ENCODE measurements at places on chromosomes 12 and 14.

DNA sequence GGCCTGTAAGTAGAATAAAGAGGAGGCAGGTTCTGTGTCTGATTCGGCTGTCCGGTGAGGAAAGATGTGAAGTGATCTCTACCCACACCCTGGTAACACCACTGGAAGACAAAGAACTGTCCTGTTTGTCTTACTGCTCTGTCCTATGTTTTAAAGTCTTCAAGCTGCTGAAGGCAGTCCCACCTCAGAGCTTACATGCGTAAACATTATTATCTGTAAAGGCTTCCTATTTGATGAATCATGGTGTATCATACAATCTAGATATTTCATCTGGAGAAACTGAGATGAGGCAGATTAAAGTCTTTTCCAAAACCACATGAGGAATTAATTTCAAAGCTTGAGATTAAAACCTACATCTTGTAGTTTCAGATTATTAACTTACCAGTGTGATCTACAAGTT lies 427.6 kb downstream of the ZFP36L1 start:
- DNase-seq: no peak

- DNase-seq: no peak
Observed at GRCh38 chr12:13505224-13505623, 308.7 kb downstream of the EMP1 start.

DNA sequence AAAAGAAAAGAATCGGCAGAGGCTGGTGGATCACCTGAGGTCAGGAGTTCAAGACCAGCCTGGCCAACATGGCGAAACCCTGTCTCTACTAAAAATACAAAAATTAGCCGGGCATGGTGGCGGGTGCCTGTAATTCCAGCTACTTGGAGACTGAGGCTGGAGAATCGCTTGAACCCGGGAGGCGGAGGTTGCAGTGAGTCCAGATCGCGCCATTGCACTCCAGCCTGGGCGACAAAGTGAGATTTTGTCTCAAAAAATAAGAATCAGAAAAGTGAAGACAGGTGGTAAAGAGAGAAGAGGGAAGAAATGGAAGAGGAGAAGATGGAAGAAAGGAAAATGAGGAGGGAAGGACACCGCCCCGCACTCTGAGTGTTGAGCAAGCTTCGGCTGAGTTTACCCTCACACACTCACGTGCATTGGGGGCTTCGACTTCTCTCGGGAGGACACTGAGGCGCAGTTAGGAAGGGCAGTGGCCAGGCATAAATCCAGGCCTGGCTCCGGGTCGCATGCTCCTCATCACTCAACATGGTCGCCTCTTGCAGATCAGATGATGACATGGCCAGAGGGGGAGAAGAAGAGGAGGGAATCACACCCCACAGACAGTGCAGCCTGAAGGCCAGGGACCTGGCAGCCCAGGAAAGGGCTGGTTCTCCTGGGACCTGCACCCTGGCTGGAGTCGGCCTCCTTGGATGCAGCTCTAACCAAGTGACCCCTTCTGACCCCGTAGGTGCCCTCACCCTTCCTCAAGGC lies 61.1 kb downstream of the PRMT8 start:
- DNase-seq: no peak

DNA sequence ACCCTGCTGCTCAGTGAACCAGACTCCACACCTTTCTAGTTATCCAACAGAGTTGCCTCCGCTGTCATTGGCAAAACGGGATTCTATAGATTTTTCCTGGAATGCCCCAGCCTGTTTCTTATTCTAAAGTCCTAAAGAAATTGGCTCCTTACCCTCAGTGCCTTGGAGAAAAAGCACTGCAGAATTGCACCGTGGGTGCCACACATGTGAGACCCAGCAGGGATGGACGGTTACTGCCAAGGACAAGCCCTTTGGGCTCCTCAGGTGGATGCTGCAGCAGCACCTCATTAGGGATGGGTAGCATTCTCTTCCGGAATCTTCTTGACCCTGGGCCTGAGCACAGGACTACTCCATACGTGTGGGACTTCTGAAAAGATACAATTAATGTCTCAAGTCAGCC lies 121.5 kb downstream of the GCH1 start:
- no peak for DNase-seq

GRCh38 chr14:66709291-66709690 lies 201.3 kb downstream of the GPHN start:
- DNase-seq: no peak

- DNase-seq: no peak
Observed at GRCh38 chr12:71610031-71610795, 53.4 kb downstream of the ZFC3H1 start.

DNA sequence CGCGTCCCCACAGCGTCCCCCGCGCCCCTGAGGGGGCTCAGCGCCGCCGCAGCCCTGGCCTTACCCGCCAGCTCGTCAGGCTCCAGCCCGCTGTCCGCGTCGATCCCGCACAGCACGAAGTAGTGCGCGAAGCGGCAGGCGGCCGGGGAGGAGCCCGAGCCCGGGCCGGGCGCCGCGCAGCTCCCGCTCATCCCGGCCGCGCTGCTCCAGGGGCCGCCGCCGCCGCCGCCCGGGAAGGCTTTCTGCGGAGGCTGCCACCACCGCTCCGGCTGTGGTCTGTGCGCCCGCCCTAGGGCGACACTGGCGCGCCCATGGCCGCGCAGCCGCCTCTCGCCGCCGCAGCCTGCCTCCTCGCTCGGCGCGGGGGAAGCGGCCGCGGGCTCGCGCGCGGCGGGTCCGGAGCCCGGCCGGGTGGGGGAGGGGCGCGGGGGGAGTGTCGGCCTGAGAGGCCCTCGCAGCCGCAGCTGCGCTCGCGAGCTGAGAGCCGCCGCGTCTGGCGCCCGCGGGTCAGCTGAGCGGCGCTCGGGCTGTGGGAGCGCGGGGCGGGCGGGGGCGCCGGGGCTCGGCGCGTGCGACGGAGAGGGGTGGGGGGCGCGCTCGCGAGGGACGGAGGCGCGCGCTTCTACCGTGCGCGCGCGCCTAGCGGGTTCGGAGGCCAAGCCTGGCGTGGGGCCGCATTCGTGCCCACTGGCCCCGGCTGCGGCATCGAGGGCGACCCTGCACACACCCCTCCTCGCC lies at the start of gene DENND5B:
Gene DENND5B (minus strand): TSS at position 495 of the 738 bp plus-strand sequence. CDS start 304 bp downstream, at position 191.
- peak; percentile 78 for DNase-seq

DNA sequence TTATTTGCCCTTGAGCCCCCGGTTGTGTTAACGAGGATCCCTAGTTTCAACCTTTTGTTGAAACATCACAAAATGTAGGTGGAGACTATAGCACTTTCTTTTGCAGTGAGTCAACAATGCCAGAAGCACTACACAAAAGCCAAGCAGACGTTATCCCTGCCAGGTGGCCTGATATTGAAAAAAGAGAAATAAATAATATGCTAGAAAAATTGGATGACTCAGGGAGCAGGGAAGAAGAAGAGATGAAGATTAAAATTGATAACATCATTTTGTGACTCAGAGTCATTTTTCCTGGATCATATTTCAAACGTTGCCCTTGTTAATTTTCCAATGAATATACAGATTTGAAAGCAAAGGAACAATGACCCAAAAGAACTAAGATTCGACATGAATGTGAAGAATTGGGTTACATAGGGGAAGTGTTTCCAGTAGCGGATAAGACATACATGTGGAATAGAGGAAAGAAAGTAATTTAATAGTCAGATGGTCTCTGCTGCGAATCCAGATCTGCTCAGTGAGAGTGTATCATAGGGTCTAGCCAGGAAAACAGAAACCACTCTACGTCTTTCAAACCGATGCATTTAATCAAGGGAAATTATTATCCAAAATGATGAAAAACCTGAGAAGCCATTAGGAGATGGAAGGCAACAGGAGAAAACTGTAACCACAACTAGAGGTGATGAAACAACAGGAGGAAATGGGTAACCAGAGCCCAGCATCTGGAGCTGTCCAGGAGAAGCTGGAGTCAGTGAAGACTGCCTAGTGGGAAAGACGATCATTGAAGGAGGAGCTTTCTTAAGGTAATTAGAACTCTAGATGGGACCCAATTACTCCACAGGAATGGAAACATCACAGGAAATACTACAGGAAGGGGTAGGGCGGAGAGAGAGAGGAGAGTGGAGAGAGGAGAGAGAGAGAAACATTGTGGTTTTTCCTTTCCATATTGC lies 57.9 kb downstream of the RERG start:
- no peak for DNase-seq

GRCh38 chr12:42326541-42327226 lies 717 bp downstream of the PPHLN1 start:
- peak; percentile 21 for DNase-seq

DNA sequence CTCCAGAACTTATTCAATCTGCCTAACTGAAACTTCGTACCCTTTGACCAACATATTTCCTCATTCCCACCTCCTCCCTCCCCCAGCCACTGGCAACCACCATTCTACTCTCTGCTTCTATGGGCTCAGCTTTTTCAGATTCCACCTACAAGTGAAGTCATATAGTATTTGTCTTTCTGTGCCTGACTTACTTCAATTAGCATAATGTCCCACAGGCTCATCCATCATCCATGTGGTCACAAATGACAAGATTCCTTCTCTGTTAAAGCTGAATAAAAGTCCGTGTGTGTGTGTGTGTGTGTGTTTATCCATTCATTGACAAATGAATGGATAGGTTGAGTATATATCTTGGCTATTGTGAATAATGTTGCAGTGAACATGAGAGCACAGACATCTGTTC lies 1.3 kb upstream of the C14orf39 start:
- DNase-seq: no peak

DNA sequence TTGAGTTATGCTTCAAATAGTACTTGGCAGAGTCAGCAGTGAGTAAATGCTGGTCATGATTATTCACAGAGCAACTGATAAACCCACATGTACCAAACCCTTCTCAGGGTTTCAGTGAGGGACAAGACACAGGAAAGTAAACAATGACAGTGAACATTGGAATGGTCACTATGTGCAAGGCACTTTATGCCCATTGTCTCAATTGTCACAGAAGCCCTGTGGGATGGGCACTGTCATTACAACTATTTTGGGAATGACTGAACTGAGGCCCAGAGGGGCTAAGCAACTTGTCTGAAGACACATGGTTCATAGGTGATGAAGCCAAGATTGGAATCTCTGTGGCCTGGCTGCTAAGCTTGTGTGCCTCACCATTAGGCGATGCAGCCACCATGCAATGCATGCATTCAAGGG lies 238.5 kb downstream of the RBM19 start:
- no peak for DNase-seq

DNA sequence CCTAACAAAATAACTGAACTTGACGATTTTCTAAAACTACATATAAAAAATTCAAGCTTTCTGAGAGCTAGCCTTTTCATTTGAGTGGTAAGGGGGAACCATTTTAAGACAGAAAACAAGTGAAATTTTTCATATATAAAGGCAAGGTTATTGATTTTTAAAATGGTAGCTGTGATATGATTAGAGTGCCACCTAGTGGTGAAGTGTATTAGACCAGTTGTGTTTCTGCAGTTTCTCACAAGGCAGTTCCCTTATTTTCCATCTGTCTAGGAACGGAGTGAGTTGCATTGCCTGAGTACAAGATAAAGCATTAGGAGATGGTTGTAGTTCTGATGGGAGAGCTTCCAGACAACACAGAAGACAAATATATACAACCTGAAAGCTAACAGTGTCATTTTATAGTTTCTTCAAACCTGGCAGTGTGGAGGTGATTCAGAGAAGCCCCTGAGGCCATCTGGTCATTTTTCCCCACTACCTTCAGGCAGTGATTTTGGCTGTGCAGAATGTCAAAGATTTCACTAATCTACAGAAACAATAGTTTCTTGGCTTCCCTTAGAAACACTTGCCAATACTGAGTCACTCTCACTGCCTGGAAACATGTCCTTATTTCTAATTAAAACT lies 180.8 kb downstream of the C12orf50 start:
- DNase-seq: peak; percentile 15

DNA sequence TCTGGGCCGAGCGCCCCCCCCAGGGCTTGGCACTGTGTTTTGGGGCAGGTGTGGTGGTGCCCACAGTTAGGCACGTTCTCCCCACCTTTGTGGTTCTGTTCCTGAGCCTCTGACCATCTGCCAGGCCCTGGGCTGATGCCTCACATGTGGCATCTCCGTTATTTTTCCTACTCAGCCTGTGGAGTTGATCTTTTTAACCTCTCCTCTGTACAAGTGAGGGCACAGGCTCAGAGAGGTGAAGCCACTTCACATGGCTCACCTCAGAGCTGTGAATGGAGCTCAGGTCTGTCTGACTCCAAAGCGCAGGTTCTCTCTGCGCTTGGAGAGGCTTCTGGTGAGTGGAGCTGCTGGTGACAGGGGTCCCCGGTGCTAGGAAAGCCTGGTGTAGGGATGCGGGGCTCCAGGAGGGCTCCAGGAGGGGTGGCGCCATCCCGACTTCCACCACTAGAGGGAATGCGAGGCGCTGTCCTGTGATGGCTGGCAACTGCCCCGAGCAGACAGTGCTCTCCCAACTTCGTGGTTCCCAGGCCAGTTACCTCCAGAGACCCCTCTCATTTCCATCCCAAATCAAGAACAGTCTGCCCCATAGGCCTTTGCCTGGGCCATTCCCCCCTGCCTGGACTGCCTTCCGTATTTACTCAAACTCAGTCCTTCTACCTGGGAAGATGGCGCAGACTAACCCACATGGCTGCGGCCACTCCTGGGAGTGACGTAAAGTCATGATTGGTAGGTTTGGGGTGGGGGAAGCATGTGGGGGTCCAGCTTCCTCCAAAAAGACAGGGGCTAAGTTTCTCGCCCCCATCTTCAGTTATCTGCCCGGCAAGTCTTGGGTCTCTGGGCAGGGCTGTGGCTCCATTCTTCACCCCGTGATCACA lies 9.9 kb downstream of the BCL7A start:
- DNase-seq: peak; percentile 59

- no peak for DNase-seq
Observed at GRCh38 chr14:102490456-102490855, 19.1 kb downstream of the ANKRD9 start.

- no peak for DNase-seq
Observed at GRCh38 chr12:24229031-24229700, 279.7 kb upstream of the SOX5 start.

DNA sequence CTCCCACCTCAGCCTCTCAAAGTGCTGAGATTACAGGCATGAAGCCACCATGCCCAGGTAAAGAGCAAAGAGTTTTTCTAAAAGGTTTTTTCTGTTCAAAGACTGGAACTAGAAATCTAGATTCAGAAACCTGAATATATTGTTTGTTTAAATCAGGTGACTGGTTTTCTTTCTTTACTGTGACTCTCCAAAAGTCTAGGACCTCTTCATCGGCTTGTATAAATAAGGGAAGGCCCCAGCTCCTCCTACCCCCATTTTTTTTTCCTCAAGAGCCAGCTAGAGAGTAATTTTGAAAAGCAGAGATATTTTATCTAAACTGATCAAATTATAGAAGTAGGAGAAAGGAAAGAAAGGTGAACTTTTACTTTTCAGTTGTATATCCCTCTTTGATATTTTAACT lies 48.0 kb downstream of the TMEM116 start:
- no peak for DNase-seq

DNA sequence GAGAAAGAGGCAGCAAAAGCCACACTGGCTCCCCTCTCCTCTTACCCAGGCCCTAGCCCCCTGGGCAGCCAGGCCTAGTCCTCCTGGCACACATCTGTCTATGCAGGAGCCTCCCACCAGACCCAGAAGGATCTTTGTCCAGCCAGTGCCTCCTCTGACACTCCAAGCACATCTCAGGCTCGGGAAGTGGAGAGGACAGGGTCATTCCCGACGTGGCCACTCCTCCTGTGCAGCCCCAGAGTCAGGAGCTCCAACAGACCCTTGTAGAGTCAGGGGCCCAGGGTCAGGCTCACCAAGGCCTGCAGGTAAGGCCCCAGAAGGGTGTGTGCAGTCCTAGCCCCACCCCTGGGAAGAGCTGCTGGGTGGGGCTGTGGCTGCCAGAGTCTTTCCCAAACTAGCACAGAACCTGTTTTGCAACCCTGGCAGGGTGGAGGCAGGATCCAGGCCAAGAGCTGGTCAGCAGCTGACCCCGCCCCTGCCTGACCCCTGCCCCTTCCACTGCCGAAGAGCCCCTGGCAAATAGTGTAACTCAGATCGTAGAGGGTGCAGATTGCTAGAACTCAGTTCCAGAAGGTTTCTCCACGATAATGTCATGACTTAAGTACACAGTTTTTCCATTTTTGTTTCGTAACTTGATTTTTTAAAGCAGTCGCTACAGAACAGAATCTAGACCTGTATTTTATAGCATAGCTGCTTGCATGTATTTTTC lies 26.6 kb upstream of the PNMA1 start:
- no peak for DNase-seq

Data from NCI-H524 (cell line).